ENCODE measurements at places on chromosomes 3 and 15.

GRCh38 chr3:57100046-57100695 lies 39.7 kb downstream of the SPATA12 start:
- peak; percentile 74 for DNase-seq

GRCh38 chr15:61479613-61480012 lies 250.5 kb upstream of the RORA start:
- no peak for DNase-seq

DNA sequence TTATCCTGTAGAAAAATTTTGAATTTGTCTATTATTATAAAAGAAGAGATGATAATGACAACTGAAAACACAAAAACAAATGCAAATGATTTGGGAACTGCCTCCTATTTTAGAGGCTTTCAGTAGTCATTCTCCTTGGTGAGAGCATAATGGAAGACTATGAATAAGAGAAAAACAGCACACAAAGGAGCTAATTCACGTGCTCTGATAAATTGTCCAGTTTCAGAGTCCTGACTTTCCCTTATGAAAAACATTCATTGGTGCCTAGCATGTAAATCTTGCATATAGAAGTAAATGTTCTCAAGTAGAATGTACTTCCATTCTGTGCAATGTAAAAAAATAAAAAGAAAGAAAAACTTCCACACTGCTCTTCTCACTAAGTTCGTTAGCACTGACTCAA lies 206.1 kb downstream of the IL5RA start:
- no peak for DNase-seq

GRCh38 chr3:57068437-57069089 lies 8.1 kb downstream of the SPATA12 start:
- no peak for DNase-seq

DNA sequence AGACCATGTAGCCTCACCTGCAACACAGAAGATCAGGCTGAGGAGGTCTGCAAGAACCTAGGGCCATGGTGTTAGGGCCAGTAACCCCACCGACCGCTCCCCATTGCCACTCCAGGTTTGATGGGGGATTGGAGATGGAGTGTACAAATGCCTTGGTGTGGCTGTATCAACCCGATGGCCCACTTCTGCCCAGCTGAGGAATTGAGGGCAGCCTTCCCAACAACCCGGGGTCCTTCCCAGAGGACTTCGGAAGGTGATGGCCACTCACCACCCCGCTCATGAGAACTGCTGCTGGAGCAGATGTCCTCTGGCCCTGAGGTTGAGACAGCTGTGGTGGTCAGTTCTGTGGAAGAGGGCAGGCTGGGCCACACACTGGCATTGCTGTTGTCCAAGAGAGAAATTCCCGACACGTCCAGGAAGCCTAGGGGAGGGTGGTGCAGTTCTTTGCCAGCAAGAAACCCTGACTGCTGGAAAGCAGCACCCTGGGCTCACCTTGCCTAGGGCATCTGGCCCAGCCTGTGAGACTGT lies 8.9 kb downstream of the GORASP1 start:
- DNase-seq: no peak

DNA sequence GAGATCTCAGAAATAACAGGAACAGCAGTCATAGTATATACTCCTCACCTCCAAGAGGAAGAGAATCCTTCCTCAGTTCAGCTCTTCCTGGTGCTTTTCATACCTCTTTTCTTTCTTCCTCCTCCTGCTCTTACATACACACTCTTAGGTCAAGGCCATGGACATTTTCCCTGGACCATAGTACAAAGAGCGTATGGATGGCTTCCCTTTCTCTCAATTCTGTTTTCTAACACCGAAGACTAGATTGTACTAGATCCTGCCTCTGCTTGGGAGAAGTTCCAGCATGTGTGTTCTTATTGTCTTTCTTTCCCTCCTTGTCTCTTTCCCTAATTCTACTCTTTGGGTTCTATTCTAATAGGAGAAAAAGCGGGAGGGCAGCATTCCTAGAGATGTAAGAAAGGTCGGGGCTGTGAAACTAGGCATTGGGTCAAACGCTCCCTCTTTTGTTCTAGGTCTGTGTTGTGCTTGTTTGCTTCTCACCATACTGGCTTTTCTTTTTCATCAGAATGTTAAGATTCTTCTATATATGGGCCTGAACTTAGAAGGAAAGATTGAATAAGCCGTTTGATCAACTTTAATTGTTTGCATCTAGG lies 77.4 kb downstream of the VPS8 start:
- DNase-seq: no peak

DNA sequence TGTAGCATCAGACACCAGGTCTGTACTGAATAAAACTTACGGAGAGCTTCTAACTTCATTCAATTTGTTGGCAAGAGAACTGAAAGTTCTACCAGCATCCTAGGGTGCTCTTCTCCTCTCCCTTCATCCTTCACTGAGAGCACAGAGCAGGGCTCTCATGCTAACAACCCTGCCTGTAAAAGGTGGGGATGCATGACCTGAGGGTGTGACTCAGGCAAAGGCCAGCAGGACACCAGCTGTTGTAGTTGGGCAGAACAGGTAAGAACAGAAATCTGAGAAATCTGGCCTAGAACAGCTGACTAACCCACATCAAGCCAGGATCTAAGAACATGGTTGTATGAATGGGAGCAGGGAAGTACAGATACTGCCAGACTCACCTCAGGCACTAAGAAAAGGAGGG lies 64.2 kb downstream of the MYLK start:
- no peak for DNase-seq

DNA sequence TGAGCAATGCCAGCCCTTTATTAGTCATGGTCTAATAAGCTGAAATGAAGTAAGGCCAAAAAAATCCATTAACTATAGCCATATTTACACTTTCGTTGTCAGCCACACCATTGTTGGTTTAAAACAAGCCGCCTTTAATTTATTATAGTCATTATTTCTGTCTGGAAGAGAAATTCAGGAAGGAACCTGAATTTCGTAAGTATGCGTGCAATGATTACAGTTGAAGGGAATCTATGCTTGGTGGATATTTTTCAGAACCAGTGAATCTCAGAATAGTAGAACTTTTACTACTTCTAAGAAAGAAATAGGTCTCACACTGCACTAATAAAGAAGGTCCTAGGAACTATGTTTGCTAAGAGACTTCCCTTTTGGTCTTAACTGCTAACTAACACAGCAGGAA lies 59.1 kb downstream of the FAM43A start:
- no peak for DNase-seq

GRCh38 chr3:189311521-189311920 lies 139.8 kb downstream of the TPRG1 start:
- no peak for DNase-seq
